ENCODE measurements at places on chromosomes 4 and X.

- DNase-seq = no peak
Measured at GRCh38 chrX:78375894-78376293, 48.5 kb upstream of the CYSLTR1 start.

- DNase-seq = no peak
Measured at GRCh38 chrX:53599781-53600396, 86.6 kb downstream of the HUWE1 start.

GRCh38 chr4:128470492-128471053 lies 183.0 kb upstream of the PGRMC2 start:
- no peak for DNase-seq

GRCh38 chrX:153622661-153623309 lies 23.8 kb upstream of the CCNQ start:
- no peak for DNase-seq

DNA sequence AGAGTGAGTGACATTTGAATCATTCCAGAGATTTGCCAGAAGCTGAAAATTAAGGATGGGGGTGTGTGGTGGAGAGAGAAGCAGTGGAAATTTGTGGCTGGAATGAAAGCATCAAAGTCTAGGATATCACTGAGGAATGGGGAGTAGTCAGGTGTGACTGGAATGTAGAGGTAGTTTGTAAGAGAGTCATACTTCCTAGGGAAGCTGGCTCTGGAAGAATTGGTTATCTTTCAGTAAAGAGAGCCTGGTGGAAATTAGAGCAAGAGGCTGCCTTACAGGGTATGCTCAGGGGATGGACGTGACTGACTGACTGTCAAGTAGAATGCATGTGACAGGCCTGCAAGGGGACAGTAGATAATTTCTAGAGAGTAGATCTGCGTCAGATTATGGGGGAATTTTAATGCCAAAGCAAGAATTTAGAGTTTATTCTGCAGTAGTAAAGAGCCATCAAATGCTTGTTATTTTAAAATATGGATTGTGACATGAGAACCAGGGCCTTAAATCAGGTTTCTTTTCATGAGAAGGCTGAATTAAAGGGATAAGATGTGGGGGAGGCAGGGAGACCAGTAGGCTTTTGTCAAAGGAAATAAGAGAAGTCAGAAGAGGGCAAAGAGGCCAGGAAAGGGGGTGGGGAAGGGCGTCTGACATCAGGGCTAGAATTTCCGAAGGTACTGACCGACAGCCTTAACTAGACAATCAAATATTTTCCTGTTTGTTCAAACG lies 109.9 kb downstream of the AFF1 start:
- DNase-seq = no peak

- DNase-seq = no peak
Measured at GRCh38 chrX:126900937-126901336, 81.4 kb downstream of the PRR32 start.

- no peak for DNase-seq
Measured at GRCh38 chrX:155094468-155095061, 23.3 kb downstream of the BRCC3 start.

DNA sequence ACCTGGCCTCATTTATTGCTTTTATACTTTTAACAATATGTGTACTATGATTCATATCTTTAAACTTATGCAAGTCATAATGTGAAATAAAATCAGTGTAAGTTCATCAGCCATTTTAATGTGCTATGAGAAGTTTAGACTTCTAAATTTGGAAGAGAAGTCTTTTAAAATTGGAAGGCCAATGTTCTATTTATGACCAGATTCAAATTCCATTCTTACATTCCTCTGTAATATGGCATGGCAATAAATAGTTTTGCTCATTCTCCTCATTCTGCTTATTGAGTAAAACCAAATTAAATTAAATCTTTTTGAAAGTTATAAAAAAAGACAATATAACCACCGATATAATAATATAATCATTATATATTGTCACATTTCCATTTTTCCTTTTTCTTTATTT lies 126.2 kb downstream of the SORBS2 start:
- no peak for DNase-seq

- no peak for DNase-seq
Measured at GRCh38 chr4:41400296-41400695, 137.7 kb upstream of the LIMCH1 start.

GRCh38 chr4:71568131-71568530 lies 215.7 kb downstream of the GC start:
- DNase-seq = no peak

DNA sequence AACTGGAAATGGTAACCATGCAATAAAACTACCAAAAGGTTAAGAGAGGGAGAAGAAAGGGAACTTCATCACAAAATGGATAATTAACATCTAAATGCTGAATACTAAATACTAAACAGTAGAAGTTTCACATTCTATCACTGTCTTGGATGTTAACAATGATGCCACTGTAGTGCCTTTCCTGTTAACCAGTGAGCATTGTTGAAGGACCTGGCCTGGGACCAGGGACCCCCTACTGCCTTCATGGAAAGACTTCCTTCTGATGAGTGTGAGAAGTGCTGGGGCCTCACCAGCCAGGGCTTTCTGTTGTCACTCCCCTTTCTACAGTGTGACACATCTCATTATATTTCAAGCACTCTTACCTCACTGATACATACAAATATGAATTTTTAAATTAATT lies 739.3 kb upstream of the FTHL17 start:
- DNase-seq = no peak

- DNase-seq = no peak
Measured at GRCh38 chr4:101135371-101136010, 211.8 kb downstream of the PPP3CA start.

GRCh38 chr4:47410271-47410670 lies 53.2 kb downstream of the COMMD8 start:
- no peak for DNase-seq

- no peak for DNase-seq
Measured at GRCh38 chr4:108287834-108288413, 119.2 kb upstream of the LEF1 start.

- DNase-seq = no peak
Measured at GRCh38 chr4:17077105-17077504, 178.7 kb upstream of the LDB2 start.

GRCh38 chr4:44916411-44916810 lies 190.1 kb upstream of the GNPDA2 start:
- DNase-seq = no peak

GRCh38 chr4:73707918-73708577 lies 32.3 kb upstream of the CXCL8 start:
- DNase-seq = no peak

- DNase-seq = no peak
Measured at GRCh38 chr4:155474758-155475157, 98.0 kb upstream of the MAP9 start.

DNA sequence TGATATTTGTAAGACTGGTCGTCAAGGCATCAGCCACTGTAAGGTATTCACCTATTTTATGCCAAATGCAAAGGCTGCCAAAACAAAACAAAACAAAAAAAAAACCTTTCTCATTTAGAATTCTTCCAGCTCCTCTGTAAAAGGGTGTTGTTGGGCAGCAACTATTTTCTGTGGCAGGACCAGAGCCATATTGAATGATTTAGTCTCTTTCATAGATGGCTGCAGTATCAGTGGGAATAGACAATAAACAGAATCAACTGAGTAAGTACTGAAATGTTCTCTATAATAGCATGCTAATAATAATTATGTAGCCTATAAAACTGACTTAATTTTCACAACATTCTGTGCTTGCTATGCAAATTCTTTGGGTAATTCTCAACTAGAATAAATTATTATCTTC lies 389.7 kb upstream of the PABPC4L start:
- no peak for DNase-seq

DNA sequence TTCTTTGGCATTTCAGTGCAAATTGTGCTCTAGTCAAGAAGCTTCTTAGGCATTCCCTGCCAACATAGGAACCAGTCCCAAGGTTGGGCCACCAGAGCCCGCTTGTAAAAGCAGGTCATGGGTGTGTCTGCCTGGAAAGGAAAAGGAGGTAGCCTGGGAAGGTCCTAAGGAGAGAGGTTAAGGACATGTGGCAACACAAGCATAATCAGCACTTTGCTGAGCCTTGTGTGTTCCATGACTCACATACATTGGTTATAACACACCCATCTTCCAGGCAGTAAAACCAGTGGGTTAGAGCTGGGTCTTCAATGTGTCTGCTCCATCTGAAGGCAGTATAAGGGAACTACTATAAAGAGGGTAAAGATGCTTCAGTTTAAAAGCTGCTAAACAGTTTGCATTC lies 165.0 kb downstream of the FHIP1A start:
- DNase-seq = no peak

- DNase-seq = no peak
Measured at GRCh38 chrX:12352922-12353321, 214.6 kb downstream of the FRMPD4 start.

DNA sequence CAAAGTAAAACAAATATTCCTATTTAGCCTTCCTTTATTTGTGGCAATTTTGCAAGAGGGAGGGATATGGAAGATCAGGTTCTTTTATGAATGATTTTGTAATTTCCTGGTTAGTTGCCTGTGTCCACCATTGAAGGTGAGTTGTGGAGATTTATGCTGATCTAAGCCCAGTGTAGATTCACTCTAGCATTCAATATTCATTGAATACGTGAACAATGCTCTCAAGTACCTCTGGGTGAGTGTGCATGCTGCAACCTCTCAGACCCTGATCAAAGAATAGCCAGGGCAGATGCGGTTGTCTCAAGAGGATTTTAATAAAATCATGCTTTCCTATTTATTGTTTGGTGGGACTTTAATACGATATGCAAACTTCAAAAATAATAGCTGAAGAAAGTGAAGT lies 628.4 kb downstream of the SPRY1 start:
- no peak for DNase-seq

- DNase-seq = peak; percentile 75
Measured at GRCh38 chr4:99816545-99817308, at the start of gene DAPP1. DAPP1 (plus strand) TSS chr4:99816827; CDS start chr4:99816914, 87 bp downstream.

GRCh38 chrX:149830192-149830873 lies 48.6 kb downstream of the MAGEA9 start:
- DNase-seq = peak; percentile 9

DNA sequence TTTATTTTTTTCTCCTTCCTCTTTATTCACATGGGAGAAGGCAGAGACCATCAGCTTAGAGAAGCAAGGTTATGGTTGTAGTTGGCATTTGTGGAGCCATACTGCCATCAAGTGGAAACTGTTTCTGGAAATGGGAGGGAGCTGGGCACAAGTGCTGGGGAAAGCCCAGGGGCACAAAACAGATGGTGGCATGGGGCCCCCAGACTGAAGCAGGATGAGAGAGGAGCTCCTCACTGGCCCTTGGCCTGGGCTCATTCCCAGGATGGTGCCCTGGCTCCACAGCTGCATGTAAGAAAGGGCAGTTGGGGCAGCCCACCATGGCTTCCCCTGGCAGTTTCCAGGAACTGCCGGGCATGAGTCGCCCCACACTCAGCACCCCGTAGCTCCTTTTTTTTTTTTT lies 59.2 kb downstream of the NBDY start:
- DNase-seq = no peak

DNA sequence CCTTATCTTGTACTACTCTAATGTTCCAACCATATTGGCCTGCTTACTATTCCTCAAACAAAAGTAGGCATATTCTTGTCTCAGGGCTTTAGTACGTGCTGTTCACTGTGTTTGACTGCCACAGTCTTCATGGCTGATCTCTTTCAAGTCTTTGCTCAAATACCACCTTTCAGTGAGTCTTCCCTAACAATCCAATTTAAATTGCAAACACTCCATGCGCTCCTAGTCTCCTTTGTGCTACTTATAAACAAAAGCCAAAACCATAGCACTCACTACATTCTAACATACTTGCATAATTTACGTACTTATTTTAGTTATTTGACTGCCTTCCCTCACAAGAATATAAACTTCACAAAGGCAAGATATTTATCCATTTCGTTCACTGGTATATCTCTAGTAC lies 1.7 kb upstream of the ART3 start:
- DNase-seq = no peak

GRCh38 chrX:132968296-132968949 lies 10.0 kb upstream of the HS6ST2 start:
- DNase-seq = no peak

- DNase-seq = no peak
Measured at GRCh38 chr4:76780781-76781697, 116.9 kb downstream of the SOWAHB start.

DNA sequence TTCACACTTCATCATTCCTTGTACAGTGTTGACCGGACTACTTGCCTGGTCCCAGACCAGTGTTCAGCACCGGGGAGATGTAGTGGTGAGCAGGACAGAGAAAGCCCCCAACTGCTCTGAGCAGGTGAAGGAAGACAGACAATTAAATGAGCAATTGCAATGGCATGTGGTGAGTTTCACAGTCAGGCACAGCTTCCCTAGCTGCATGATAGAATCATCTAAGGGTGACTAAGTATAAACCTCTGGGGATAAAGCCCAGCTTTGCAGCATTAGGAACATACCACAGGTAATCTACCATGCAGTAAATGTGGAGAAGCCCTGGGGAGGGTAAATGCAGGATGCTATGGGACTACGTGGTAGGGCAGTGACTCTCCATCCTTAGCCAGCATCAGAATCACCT lies 47.8 kb downstream of the TMA16 start:
- DNase-seq = no peak

GRCh38 chr4:2258091-2259035 lies 3.5 kb downstream of the MXD4 start:
- no peak for DNase-seq

GRCh38 chr4:7297881-7298280 lies 105.5 kb downstream of the SORCS2 start:
- DNase-seq = no peak

DNA sequence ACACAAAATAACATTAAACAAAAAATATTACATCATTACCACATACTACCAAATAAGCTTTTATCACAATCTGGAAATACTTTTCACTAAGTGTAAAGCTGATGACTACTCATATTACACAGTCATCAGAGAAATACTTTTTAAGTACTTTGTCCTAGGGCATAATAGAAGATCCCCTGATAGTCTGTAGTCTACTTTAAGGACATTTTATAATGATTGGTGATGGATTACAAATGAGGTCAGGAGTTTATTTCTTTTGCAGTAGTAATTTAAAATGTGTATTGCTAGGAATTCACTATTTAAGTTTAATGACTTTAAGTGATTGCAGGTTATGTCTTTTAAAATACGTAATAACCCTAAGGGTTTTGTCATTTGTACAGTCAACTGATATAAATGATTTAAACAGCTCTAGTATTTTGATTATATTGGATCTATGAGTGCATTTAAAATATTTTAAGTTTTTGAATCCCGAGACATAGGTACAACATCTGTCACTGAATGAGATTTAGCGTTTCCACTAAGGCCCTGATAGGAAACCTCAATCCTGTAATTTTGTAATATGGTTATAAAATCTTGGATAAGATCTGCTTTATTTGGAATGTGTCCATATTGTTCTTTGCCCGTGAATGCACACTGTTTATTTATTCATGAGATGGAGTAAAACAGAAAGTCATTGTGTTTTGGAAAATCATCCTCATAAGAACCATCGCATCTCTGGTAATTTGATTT lies 189.5 kb downstream of the ARAP2 start:
- no peak for DNase-seq

DNA sequence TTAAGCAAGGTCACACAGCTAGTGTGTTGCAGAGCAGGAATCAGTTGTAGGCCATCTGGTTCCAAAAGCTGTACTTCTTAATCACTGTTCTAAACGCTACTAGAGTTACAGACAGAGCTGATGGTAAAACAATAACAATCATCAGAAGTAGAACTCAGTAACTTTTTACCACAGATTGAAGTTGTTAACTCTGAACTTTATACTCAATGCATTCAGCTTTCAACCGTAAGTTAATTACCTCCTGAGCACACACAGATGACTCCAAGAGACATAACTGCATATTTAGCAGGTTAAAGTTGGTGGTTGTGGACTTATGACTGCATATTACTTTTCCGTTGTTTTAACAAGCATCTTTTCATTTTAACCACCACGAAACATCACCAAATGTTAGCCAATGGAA lies 127.3 kb downstream of the PRSS12 start:
- DNase-seq = no peak
